RCC 7860 (cell line): ENCODE measurements at places on chromosomes 16 and 17.

- no peak for DNase-seq
These were observed 27.1 kb upstream of the GCSH start for GRCh38 chr16:81123092-81123852.

DNA sequence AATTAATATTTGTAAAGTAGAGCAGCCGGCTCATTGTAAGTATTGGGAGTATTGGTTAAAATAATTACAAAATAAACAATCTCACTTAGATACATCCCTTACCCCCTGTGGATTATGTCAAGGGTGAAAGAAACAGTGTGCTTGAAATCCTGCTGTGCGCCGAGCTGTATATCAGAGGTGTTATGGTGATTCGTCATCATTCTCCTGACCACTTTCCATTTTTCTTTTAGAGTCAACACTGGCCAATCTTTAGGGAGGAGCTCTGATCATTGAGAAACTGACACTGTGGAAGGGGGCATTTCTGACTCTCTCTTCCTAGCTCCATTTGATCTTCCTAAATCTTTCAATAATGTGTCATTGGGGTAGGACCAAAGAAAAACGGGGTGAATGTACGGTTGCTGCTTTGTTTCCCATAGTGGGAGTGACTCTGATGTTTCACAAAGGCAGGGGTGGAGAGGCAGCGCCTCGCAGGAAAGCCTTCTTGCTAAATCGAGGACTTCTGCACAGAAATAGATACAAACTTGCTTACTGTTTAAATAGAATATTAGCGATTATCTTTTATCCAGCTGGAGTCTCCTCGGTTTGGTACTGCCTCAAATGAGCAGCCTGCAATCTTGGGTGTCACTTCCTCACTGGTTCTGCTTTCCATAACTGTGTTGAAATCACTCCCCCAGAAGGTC is 123.4 kb downstream of the PRKCB start:
- no peak for DNase-seq

GRCh38 chr16:48384520-48385252 is 527 bp downstream of the SIAH1 start:
- no peak for DNase-seq

DNA sequence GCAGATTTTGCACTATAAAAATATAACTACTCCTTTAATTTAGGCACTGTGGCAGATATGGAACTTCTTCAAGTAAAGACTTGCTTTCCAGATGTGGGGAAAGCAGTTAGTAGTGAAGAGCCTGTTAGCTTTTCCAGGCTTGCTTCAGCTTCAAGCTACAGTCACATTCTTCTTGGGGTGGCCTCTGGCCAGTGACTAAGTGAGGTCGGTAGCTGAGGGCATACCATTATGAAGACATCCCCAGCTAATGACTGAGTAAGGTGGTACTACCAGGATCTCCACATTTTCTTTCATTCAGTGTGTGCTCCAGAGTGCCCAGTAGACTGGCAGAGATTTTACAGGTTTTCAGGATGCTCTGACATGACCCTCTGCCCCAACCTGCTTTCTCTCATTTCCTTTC is 167.1 kb upstream of the KIF2B start:
- peak; percentile 13 for DNase-seq

DNA sequence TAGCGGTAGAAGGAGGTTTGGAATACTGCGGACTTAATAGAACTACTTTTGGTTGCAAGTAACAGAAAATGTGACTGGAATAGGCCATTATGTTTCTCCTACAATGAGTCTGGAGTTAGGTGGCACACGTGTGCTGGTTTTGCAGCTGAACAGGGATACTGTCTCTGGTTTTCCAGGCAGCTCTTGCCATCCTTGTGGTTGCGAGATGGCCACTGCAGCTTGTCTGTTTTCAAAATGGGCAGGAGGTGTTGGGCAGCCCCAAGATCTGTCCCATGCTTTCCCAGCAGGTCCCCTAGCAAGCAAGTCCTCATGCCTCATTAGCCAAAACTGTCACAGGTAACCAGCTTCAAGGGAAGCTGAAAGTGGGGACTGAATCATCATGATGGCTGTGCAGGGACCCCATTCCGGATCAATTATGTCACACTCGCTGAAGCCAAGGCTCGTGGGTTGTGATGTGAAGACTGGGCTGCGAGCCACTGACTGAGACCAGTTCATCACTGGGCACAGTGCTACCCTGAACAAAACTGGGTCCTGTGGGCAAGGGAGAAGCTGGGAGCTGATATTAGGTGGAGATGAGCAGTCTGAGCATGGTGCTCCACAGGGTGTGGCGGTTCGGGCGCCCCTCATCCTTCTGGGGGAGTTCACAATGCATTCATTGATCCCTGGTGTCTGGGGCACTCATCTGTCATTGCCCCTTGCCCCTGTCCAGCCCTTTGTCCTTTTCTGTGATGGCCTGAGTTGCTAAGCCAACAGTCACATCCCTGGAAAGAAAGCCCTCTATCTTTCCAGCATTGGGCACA is 82.1 kb downstream of the KSR1 start:
- DNase-seq = no peak
